Upper lobe of right lung (tissue), 1 donor: ENCODE measurements at places on chromosomes 12 and 14.

- peak; percentile 80 for DNase-seq
Measured at GRCh38 chr12:132327336-132328171, 1.8 kb downstream of the GALNT9 start.

- no peak for DNase-seq
Measured at GRCh38 chr12:76872415-76872814, 6.4 kb downstream of the CSRP2 start.

- DNase-seq, result no peak
Measured at GRCh38 chr12:50550530-50551223, 45.9 kb downstream of the DIP2B start.

GRCh38 chr14:53152184-53152886, 788 bp downstream of the DDHD1 start:
- peak; percentile 81 for DNase-seq

DNA sequence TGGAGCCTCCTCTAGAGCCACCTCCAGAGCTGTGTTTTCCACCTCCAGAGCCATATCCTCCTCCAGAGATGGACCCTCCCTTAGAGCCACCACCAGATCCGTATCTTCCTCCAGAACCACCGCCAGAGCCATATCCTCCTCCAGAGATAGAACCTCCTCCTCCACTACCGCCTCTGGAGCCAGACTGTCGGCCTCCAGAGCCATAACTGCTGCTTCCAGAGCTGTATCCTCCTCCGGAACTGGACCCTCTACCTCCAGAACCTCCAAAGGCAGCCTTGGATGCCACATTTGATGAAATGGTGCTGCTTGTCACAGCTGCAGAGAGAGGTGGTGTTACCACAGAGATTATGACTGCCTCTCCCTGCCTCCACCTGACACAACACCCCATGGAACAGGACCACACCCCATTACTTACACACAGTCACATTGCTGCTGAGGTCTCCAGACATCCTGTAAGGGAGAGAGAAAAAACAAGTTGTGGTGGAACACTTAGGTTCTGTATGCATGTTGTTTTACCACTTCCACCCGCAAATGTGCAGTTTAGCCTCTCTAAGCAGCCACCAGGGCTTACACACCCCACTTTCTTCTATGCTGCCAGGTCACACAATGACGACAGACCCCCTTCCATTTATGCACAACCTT, 6.8 kb downstream of the KRT2 start:
- DNase-seq, result no peak

DNA sequence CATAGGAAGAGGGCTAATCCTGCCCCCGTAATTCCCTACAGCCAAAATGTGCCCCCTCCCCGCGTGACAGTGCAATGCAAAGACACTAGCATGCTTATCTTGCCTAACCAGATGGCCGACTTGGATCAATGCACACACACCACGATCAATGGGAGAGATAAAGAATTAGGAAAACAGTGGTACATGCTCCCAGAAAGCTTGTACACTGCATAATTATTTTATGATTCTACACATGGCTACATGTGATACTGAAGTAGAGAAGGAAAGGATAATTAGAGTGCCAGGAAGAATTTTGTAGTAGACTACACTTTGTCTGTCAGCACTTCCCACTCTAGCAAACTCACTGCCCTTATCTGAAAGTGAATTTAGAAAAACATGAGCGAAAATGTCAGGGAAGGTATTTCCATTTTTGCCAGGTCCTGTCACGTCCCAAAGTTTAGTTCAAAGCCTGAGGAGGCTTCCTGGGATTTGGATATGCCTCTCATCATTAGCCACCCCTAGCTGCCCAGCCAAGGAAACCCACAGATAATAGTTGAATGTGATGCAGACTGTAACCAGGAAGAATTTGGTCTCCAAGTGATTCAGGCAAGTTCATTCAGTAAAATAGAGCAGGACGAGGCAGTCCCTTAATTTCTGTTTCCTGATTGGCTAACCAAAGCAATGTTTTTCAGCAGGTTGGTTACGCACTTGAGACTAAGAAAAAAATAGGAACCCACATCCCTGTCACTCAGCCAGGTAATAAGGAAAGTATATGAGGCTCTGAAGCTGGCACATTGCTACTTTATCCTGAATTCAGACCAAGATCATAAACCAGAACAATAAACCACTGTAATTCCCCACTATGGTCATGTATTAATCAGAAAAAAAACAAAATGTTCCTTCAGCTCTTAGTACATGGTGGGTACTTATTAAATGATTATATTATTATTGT, 199.6 kb upstream of the OTX2 start:
- no peak for DNase-seq

- DNase-seq, result no peak
Measured at GRCh38 chr14:77158175-77158881, 16.7 kb upstream of the ZDHHC22 start.

- no peak for DNase-seq
Measured at GRCh38 chr12:94644141-94644979, 6.0 kb downstream of the TMCC3 start.

DNA sequence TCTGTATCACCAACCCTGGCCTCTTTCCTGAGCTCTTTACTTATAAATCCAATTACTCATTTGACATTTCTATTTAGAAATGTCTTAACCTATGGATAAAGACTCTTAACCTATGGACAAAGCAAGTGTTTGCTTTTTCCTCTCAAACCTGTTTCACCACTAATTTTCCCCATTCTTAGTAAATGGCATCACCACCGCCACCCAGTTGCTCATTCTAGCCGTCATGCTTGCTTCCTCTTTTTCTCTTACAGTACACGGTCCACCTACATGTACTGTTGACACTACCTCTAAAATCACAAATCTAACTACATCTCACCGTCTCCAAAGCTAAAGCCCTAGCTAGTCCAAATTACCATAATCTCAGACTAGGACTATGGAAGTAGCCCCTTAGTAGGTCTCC, 60.0 kb downstream of the CAPS2 start:
- no peak for DNase-seq

GRCh38 chr12:82781309-82781997, 94.7 kb downstream of the TMTC2 start:
- DNase-seq, result no peak

- no peak for DNase-seq
Measured at GRCh38 chr12:1865284-1865866, 45.0 kb downstream of the LRTM2 start.
